ENCODE measurements at places on chromosomes 1 and 21. TPM values are rescaled to one million over a fixed set of nuclear protein-coding genes. Genes with fewer than 3 reads are reported as not detected.

- DNase-seq: no peak
Measured at GRCh38 chr21:38661889-38662568, 143.7 kb upstream of the ETS2 start.

DNA sequence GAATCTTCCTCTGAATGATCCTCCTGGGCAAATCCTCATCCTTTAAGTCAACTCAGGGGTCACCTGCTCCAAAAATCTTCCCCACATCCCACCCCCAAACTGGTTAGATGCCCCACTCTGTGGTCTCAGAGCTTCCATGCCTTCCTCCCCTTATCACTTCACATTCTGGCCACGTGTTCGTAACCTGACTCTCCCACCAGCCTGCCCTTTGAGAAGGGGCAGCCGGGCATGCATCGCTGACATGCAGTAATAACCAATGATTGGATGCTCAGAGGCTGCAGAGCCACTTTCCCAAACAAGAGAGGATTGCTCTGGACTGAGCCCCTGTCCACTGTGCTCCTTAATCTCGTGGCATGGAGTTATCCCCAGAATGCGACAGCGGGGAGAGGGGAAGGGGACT is 7.0 kb downstream of the LELP1 start:
- no peak for DNase-seq

FAM43B gene
- 4.2 TPM for total RNA-seq

DNA sequence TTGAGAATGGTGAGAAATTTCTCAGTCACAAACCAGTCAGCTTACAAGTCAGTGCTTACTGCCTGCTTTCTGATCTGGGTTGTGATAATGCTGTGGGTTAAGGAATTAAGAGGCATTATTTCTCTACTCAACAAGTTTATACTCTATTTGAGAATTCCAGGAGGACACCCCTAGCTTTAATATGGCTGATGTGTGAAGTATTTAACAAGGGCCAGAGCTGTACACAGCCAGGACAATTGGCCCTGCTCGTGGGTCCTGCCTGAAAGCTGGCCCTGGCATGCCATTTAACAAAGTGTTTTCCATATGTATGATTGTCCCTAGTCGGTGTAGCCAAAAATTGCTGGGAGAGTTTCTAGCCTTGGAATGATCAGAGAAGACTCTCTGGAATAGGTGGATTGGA is 43.2 kb downstream of the HHAT start:
- peak; percentile 74 for DNase-seq

DNA sequence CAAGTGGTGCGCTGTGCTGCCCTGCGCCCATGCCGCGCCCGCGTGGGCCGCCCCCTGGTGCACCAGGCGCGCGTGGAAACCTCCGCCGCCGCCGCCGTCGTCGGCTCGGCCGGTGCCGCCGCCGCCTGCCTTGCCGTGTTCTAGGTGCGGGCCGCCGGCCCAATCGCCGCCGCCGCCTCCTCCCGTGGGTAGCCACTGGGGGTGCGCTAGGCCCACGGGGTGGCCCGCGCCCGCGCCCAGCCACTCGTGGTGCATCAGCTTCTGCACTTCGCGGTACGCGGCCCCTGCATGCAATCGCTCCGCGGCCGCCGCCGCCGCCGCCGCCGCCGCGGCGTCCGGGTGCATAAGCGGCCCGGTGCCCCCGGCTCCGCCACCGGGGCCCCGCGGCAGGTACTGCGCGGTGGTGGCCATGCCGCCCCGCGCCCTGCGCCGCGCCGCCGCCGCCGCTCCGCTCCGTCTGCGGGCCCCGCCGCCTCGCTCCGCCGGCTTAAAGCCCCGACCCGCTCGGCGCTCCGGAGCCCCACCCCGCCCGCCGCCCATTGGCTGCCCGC is at the start of gene POU3F1:
Gene POU3F1 (minus strand): TSS at position 461 of the 551 bp plus-strand sequence. CDS start 50 bp downstream, at position 411.
- DNase-seq: no peak
